Progenitor cell of endocrine pancreas (in vitro differentiated cells): ENCODE measurements at places on chromosomes 6 and 20. TPM values are rescaled to one million over a fixed set of nuclear protein-coding genes. Genes with fewer than 3 reads are reported as not detected.

Gene LEMD2
- 69.9 and 73.6 TPM in 2 replicates for total RNA-seq

Gene ZBTB22
- 27.3 and 28.1 TPM in 2 replicates for total RNA-seq

Gene PABPC1L
- 211 and 219 TPM in 2 replicates for total RNA-seq

Gene TREML2
- not detected in 2 replicates for total RNA-seq

Gene MAK
- total RNA-seq, result 1.3 TPM in 2 replicates

Gene PCMTD2
- 102 and 106 TPM in 2 replicates for total RNA-seq

Gene PTGIS
- 18.4 and 19.3 TPM in 2 replicates for total RNA-seq

Gene RPL10A
- 1,416 and 1,451 TPM in 2 replicates for total RNA-seq

Gene FKBP1C
- 0.44 and 0.89 TPM in 2 replicates for total RNA-seq

Gene YTHDF1
- 51.2 and 53.8 TPM in 2 replicates for total RNA-seq

DNA sequence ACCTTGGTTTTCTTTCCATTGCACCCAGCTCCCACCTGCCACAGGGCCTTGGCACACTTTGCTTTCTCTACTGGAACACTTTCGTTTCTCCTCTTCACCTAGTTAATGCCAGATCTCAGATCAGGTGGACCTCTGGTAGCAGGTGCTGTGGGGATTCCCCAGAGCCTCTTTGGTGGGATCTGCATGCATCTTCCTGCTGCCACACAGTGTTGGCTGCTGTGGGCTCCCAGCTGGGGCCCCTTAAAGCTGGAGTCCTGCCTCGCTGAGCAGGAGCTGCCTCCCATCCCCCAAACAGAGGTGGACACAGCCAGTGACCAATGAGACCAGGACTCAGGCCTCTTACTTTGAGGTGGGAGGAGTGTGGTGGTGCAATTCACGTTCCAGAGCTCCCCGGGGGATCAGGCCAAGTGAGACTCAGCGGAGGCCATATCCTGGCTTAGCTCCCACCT is 28.4 kb downstream of the CEBPB start:
- H3K36me3 ChIP-seq, result no peaks in the 10 kb centered on the region
- no peak overlapping the region for H3K4me3 ChIP-seq
- no peak overlapping the region for H3K27ac ChIP-seq
- peaks cover 28% of the 10 kb centered on the region for H3K4me1 ChIP-seq
- DNase-seq, result no peak

DNA sequence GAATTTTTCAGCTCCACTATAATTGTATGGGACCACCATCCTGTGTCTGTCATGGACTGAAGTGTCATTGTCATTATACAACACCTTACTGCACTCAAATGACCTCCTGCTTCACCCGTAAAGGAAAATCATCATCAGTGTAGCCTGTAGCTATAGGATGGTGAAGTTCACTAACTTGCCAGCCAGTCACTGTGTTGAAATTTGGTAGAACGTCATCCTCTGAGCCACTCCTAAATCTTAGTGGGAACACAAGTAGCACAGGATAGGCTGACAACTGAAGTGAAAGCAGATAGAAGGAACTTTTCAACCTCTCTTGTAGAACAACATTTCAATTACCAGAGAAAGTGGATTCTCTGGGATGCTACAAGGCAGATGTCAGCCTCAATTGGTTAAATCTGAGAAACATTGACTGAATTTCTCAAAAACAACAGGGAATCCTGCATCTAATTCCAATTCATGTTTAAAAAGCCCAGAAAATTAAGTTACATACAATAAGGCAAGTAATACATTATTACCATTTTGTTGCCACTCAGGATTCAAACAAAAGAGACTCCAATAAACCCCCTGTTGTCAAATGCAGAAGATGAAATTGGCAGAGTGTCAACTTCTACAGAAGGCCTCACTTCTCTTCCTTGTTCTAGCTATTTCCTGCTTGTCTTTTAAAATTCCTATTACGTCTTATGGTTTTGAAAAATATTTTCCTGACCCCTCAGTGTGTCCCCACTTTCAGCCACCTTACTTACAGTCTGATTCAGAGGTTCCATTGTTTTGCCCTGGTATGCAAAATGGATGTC is 647.9 kb upstream of the AGPAT4 start:
- no peak overlapping the region for H3K4me3 ChIP-seq
- H3K27me3 ChIP-seq, result no peaks in the 10 kb centered on the region
- H3K36me3 ChIP-seq, result no peaks in the 10 kb centered on the region

DNA sequence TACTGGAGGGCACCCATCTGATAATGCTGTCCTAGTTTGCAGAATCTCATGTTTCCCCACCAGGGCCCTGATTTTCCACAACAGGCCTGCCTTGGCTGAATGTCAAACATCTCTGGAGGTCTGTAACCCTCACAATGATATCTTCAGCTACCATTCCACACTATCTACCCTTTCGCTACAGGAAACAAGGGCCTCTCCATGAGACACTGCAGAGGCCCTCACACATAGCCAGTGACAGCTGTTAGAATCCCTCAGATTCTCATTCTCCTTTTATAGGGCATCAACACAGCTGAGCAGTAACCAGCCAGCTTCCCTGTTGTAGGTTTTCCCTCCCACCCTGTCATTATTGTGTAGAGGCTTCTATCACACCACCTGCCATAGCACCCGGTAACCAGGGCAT is 29.6 kb upstream of the MICB start:
- H3K4me1 ChIP-seq, result no peaks in the 10 kb centered on the region
- no peak overlapping the region for H3K27ac ChIP-seq
- H3K36me3 ChIP-seq, result no peaks in the 10 kb centered on the region
- peaks cover 29% of the 10 kb centered on the region for H3K27me3 ChIP-seq
- no peak overlapping the region for H3K4me3 ChIP-seq

- H3K27me3 ChIP-seq, result peaks cover 7% of the 10 kb centered on the region
- H3K4me1 ChIP-seq, result no peaks in the 10 kb centered on the region
- H3K27ac ChIP-seq, result no peak overlapping the region
Observed at GRCh38 chr6:169990095-169991030, 238.9 kb downstream of the ERMARD start.

DNA sequence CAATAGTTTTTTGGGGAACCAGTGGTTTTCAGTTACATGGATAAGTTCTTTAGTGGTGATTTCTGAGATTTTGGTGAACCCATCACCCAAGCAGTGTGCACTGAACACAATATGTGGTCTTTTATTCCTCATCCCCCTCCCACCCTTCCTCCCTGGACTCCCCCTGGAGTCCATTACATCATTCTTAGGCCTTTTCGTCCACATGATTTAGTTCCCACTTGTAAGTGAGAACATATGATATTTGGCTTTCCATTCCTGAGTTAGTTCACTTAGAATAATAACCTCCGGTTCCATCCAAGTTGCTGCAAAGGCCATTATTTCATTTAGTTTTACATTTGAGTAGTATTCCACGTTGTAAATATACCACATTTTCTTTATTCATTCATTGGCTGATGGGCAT is 28.3 kb downstream of the RPP40 start:
- H3K27me3 ChIP-seq, result peaks cover 8% of the 10 kb centered on the region
- no peak overlapping the region for H3K27ac ChIP-seq
- no peak for DNase-seq
- H3K4me3 ChIP-seq, result no peak overlapping the region
- H3K4me1 ChIP-seq, result no peaks in the 10 kb centered on the region
- H3K36me3 ChIP-seq, result peaks cover 4% of the 10 kb centered on the region

GRCh38 chr6:118639054-118639964 is 12.1 kb downstream of the CEP85L start:
- no peaks in the 10 kb centered on the region for H3K36me3 ChIP-seq
- no peak overlapping the region for H3K27ac ChIP-seq
- H3K4me3 ChIP-seq, result no peak overlapping the region
- no peak for DNase-seq
- H3K4me1 ChIP-seq, result no peaks in the 10 kb centered on the region

- no peaks in the 10 kb centered on the region for H3K36me3 ChIP-seq
- no peak overlapping the region for H3K27ac ChIP-seq
- H3K4me1 ChIP-seq, result peaks cover 9% of the 10 kb centered on the region
- H3K27me3 ChIP-seq, result no peaks in the 10 kb centered on the region
Observed at GRCh38 chr6:33568826-33569570, 11.1 kb downstream of the BAK1 start.

GRCh38 chr6:158816329-158816728 is 2.8 kb downstream of the EZR start:
- H3K27ac ChIP-seq, result peak overlapping the region; percentile 98
- DNase-seq, result no peak
- peaks cover 51% of the 10 kb centered on the region for H3K4me1 ChIP-seq
- peaks cover 19% of the 10 kb centered on the region for H3K36me3 ChIP-seq
- H3K27me3 ChIP-seq, result no peaks in the 10 kb centered on the region

DNA sequence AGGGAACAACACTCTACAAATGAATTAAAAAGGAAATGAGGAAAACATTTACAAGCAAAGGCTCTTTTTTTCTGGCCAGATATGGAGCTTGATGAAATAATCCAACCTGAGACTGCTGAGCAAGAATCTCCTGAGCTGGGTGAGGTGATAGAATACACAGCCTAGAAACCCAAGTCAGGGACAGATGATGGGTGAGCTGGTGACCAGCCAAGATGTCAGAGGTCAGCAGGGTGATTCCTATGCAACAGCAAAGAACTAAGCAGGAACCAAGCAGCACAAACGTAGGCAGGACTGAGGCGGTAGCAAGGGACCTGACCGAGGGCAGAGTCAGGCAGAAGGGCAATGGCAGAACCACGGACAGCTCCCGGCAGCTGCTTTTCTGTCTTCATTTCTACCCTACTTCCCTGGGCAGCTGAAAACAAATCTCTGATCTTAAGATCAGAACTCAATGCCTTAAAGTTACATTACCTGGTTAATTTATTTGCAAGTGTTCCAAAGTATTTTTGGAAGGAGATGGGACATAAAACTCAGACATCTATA is 75.1 kb downstream of the CDC40 start:
- no peak overlapping the region for H3K27ac ChIP-seq
- DNase-seq, result peak; percentile 43
- H3K36me3 ChIP-seq, result peaks cover 12% of the 10 kb centered on the region
- H3K27me3 ChIP-seq, result no peaks in the 10 kb centered on the region
- no peaks in the 10 kb centered on the region for H3K4me1 ChIP-seq

DNA sequence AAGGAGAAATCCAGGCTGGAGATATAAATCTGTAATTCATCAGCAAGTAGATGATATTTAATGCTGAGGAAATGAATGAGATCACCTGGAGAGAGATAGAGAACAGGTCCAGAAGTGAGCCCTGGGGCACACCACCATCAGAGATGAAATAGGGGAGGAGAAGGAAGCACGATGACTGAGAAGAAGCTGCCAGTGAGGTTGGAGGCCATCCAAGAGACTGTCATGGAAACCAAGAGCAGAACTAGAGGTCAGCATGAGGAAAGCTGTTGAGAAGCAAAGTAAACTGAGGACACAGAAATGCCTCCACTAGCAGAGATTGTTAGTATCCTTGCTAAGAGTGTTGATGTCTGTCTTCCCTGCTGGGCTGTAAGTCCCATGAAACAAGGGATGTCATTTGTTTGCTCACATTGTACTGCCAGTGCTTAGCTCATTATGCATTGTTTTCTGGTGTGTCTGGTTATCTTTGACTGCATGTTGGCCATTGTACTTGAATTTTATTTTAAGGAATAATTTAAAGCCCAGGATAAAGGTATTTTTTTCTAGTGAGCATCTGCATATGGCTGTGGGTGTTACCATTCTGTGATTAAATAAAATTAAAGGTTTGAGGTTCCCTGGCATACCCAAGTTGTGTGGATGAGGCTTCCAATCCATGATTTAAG is 35.8 kb downstream of the CDH22 start:
- no peak for DNase-seq
- H3K36me3 ChIP-seq, result no peaks in the 10 kb centered on the region
- no peaks in the 10 kb centered on the region for H3K4me1 ChIP-seq
- H3K27ac ChIP-seq, result no peak overlapping the region
- H3K27me3 ChIP-seq, result peaks cover 50% of the 10 kb centered on the region

- H3K4me3 ChIP-seq, result no peak overlapping the region
- no peaks in the 10 kb centered on the region for H3K36me3 ChIP-seq
- H3K4me1 ChIP-seq, result no peaks in the 10 kb centered on the region
Observed at GRCh38 chr6:95244751-95245150, 332.6 kb upstream of the MANEA start.

DNA sequence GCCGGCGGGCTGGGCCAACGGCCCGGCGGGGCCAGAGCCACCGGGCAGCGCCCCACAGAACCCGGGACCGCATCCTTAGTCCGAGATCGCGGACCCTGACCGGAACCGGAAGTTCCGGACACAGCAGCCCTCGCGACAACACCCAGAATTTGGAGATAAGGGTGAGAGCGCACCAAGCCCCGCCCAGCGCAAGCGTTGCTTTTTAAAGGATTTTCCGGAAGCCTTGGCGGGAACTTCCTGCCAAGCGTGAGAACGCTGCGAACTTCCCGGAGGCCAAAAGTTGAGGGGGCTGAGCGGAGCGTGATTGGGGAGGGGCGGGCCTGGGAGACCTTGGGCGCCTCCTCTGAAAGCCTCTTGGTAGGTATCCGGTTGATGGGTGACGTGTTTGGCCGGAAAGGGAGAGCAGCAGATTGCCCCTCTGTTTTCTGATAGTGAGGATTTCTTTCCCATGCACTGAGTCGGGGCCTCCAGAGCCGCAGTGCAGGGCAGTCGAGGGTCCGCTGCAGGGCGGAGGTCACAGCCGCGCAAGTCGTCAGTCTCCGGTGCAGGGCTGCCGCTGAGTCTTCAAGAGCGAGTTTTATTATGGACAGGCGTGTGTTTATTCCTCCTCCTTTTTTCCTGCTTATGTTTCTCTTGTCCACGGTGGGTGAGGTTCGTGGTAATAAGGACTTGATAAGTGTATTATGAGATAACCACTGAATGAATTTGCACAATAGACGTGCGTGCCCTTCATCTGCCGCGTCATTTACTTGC is at the start of gene MTRF1L:
TSS of gene MTRF1L (minus strand) at position 97 of the 753 bp plus-strand sequence. CDS start at position 73, 24 bp downstream.
- H3K36me3 ChIP-seq, result peaks cover 4% of the 10 kb centered on the region
- H3K4me1 ChIP-seq, result peaks cover 17% of the 10 kb centered on the region
- peak; percentile 82 for DNase-seq
- H3K27me3 ChIP-seq, result no peaks in the 10 kb centered on the region
- peak within 1 kb of the TSS; percentile 99 for H3K27ac ChIP-seq

DNA sequence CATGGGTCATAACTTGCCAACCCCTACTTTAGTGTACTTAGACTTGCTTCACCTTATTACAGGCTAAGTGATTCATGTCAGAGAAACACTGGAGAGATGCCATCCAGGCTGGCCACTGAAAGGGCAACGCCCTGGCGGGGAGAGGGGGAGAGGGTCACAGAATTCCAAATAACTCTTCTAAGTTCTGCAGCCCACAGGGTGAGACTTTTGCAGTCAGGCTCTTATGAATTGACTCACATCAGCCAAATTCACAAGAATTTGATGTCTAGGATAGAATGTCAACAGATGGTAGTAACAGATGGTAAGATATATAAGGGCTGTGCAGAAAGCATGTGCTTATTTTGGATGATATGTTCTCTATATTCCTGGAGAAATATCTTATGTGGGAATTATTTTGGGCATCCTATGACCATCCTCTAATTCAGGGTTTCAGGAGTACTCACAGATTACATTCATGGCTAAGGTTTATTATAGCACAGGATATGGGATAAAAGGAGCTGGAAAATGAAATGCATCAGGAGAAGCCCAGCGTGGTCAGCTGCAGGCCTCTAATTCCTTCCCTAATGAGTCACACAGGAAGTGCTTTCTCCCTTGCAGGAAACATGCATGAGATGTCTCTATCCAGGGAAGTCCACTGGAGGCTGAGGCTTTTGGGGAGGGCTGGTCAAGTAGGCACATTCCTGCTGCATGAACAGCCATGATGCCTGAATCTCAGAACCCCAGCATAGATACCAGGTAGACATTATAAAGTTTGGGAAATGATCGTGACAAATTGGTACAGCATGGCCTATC is 58.7 kb upstream of the RIN2 start:
- H3K36me3 ChIP-seq, result peaks cover 3% of the 10 kb centered on the region
- DNase-seq, result no peak
- H3K4me1 ChIP-seq, result no peaks in the 10 kb centered on the region
- H3K4me3 ChIP-seq, result no peak overlapping the region
